ENCODE measurements at places on chromosomes 2 and 18.

DNA sequence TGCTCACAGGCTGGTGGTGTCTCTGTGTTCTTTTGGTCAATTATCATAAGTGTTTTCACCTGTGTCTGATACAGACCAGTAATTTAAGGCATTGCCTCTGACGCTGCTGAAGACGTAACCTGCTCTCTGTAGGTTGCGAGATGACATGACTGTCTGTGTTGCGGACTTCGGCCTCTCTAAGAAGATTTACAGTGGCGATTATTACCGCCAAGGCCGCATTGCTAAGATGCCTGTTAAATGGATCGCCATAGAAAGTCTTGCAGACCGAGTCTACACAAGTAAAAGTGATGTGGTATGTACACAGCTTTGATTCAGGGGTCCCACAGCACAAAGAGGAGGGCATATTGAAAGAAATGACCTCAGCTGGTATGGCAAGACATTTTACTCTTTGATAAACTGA is 33.8 kb upstream of the TMEM87B start:
- no peak for DNase-seq

GRCh38 chr18:68713131-68713530 is 1.8 kb downstream of the TMX3 start:
- DNase-seq: no peak

DNA sequence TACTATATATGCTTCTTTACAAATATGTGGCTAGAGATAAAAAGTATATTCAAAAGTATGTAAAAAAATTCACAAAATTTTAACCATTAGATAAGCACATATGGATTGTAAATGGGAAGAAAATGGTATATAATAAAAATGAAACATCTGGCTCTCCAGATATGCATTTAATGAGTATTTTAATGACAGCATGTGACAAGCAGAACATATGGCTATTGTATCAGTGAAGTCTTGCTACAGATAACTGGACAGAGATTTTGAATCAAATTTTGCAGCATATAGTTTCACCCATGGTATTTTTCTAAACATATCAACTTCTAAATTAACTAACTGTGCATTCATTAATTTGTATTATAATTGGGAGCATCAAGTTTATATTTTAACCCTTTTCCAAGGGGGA is 5.0 kb upstream of the ABCA12 start:
- DNase-seq: no peak

DNA sequence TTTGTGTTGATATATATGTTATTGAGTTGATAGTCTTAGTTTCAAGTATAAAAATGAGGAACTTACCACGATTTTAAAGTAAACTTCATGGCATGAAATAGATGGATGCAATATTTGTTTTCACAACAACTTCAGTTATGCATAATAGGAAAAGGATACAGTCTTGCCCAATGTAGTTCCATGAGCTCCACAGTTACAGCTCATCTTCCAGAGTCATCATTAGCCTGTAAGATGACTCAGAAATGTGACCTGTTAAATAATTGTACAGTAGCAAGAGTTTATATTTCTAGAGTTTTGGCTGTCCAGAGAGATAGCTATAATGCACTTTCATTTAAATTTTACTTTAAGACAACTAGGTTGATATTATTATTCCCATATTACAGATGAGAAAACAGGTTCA is 80.9 kb upstream of the ARHGAP28 start:
- DNase-seq: no peak

DNA sequence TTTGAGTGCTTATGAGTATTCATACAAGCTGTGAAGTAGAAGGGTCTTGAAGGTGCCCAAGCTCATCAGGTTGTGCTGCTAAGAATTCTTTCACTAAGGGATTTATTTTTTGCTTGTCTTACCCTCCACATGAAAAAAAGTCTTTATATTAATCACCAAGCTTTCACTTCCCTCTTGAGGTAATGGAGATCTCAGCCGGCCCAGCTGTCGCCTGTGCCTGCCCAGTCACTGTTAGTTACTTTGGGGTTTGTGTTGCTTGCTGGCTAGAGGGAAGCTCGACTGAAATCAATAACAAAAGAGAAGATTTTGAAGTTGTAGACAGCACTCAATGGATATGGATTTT is 21.9 kb downstream of the MC2R start:
- no peak for DNase-seq

DNA sequence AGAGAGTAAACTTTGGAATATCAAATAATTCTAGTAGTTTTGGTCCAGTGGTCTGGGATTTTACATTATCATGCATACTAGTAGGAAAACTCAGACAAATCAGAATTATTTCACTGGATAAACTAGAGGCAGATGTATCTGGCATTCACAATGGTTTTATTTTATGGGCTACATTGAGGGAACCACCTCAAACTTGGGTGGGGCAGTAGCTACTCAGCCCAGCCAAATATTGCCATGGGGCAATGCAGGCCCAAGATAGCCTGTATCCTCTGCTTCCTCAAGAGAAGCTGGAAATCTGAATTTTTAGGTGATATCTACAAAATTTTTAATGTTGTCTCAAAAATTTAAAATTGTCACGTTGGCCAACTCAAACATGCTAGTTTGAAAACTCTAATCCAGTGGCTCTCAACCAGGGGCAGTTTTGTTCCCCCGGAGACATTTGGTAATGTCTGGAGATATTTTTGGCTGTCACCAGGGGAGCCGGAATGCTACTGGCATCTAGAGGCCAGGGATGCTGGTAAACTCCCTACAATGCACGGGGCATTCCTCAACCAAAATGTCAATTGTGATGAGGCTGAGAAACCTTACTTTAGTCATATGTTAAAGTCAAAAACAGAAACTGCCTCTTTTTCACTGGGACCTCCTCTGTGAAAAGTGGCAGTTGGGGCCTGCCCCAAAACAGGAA is 172.8 kb upstream of the SPRED2 start:
- no peak for DNase-seq

- DNase-seq: no peak
Observed at GRCh38 chr2:75925331-75926024, 214.8 kb upstream of the GCFC2 start.

- DNase-seq: no peak
Observed at GRCh38 chr2:135984199-135985017, 1.0 kb downstream of the DARS1 start.

GRCh38 chr2:196219671-196220070 is 48.3 kb upstream of the STK17B start:
- DNase-seq: no peak

- no peak for DNase-seq
Observed at GRCh38 chr2:19902216-19902740, 495 bp upstream of the TTC32 start.

- DNase-seq: no peak
Observed at GRCh38 chr2:205170399-205170798, 511.9 kb upstream of the NRP2 start.

- peak; percentile 59 for DNase-seq
Observed at GRCh38 chr2:28507796-28508764, 12.2 kb downstream of the PLB1 start.

DNA sequence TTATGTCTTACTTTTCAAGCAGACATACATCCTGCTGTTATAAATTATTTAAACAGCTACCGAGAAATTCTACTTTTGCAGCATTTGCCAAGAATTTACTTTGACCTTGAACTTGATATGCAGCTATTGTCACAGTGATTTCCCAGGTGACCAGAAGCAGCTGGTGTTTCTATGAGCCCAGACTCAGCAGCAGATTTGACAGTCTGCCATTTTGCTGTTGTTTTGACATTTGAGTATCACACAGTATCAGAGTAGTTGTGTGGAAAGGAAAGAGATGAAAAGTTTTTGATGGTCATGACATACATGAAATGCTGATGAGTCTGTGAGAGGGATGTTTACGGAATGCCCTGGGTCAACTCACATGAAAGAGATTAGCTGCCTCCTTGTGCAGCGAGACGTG is 6.6 kb upstream of the CCDC195 start:
- DNase-seq: no peak

- no peak for DNase-seq
Observed at GRCh38 chr2:218285604-218286003, 6.7 kb downstream of the TMBIM1 start.

- DNase-seq: no peak
Observed at GRCh38 chr2:157192445-157193423, 64.8 kb upstream of the GALNT5 start.

- DNase-seq: no peak
Observed at GRCh38 chr2:128258218-128258617, 60.5 kb downstream of the HS6ST1 start.

DNA sequence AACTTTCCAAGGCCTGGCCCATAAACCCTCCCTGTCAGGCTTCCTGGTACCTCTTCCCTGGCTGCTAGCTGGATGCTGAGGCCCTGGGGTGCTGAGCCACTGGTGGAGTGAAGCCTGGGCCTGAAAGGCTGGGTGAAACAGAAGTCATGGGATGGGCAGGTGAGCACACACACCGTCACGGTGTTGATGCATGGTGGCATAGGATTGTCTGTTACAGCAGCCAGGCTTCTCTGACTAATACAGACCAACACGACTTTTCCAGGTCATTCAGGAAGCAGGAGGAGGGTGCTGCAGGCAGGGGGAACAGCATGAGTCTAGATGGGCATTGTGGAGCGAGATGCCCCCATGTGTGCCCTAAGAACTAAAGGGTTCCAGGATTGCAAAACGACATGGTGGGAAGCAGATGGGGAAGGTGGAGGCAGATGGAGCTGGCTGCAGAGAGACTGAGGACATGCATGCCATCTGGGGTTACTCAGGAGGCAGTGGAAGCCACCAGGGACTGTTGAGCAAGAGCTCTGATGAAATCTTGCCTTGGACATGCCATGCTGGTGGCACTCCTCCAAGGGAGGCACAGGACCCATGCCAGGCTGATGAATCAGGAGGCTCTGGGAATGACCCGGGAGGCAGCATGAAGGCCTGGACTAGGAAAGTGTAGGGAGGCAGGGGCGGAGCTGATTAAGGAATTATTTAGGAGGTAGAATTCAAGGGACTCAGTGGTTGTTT is 480.9 kb downstream of the TSN start:
- DNase-seq: no peak

DNA sequence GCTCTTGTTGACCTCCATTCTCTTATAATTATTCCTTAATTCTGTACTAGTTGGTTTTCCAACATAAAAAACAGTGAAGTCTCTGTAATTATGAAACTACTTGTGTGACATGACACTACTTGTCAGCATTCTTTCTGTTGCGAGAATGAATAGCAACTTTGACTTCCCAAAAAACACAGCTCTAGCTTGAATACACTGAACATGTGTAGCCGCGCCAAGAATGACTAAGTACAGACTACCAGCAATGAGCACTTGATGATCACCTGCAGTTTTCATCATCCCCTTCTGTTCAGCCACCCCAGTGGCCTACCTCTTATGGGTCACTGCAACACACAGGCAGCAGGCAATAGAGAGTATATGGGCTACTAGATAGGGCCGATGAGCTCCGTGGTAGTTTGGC is 229.3 kb downstream of the TGIF1 start:
- DNase-seq: no peak

DNA sequence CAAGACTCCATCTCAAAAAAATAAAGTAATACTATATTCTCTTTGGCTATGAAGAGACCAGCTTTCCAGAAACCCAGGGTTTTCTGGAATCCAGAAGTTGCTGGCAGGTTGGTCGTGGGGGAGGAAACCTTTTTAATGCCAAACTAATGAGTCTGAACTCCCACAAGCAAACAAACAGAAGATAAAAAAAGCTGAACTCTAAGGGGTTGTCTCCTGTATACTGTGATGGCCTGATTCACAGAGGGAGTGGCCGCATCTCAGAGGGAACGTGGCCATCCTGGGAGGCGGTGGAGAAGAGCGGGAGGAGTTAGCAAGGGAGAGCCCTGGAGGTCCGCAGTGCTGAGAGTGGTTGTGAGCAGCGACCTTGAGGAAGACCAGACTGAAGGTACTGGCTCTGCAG is 36.1 kb downstream of the LIMS1 start:
- DNase-seq: no peak

DNA sequence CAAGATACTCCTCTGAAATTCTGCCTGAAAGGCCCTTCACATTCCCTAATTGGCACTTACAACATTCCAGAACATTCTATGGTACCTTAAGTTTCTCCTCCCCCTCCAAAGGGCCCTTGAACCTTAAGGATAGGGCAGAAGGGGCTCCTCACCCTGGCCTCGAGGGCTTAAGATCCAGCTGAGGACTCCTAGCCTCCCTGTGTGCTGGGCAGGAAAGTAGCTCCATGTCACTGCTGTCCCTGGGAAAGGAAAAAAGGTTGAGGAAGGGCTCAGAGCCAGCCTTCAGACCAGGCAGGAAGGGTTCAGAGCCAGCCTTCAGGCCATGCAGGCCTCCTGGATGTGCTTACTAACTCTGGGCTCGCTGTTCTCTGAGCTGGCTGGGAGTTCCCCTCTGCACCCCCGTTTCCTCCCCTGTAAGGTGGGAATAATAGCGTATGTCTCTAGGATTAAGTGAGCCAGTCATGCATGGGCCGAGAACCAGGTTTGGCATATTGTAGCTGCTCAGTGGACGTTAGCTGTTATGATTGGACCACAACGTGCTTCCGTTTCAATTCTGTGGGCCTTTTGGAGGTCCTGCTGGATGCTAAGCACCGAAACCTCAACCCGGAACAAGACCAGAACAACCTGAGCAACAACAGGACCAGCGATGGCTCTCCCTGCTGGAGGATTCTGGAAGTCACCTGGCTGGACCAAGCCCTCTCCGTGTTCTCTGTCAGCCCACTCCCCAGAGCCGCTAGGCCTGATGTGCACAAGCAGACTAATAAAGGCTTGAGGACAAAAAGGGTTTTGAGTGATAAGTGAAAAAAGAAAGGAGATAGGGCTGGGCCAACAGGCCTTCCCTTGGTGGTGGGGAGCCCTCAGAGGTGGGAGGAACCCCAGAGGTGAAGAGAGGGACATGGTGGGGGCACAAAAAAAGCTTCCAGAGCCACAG is 1.0 kb upstream of the B3GNT7 start:
- DNase-seq: no peak

DNA sequence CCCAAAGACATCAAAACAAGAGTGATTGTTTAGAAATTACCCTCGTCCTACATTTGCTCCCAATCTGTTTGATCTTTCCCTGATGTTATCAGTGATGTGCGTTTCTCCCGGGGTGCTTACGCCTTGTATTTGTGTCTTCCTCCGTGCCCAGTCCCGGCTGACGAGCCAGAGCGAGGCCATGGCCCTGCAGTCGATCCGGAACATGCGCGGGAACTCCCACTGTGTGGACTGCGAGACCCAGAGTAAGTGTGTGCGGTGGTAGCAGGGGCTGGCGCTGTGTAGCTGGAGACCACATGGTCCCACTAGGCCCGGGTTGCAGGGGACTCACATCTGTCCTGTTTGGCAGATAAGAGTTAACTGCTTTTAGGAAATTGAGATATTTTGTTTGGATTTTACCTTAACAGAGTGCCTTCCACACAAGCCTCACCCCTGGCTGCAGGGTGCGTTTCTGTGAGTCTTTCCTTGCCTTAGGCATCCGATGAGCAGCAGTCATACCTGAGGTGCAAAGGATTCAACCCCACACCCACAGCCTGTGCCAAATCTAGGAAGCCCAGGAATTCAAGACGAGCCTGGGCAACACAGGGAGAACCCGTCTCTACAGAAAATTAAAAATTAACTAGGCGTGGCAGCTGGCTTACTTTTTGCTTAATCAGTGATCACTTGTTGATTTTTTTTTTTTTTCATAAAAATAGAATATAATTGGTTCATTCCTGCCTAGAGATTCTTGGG is 127.4 kb downstream of the GBX2 start:
- DNase-seq: no peak

DNA sequence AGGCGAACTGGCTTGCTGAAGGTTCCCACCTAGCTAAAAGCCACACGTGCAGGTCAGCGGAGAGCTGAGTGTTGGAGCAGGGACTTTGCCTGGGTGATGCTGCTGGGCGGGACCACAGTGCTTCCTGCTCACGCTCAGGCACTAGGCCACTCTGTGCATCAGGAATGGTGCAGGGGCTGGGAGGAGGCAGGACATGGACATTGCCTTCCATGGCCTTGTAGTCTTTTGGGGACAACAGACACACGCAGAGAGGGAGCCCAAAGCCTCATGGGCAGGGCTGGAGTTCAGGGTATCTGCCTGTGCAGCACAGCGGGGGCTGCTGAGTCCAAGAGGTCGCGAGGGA is 207.2 kb downstream of the ZBTB7C start:
- no peak for DNase-seq

All from activated CD4-positive, alpha-beta memory T cell treated with anti-CD3 and anti-CD28 coated beads for 36 hours (primary cell).